ENCODE measurements at places on chromosomes 12 and 14.

DNA sequence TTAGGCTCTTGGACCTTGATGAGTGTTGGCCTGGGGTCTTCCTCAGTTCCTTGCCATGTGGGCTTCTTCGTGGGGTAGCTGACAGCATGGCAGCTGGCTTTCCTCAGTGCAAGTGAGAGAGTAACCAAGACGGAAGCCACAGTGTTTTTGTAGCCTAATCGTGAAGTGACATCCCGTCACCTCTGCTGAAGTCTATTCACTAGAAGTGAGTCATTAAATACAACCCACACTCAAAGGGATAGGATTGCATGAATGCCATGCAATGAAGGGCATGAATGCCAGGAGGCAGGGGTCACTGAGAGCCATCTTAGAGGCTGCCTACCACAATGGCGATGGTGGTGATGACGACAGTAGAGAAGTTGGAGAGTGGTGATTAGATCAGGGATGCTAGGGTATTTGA is 13.5 kb upstream of the ASIC1 start:
- no peak for DNase-seq

GRCh38 chr12:76108356-76108755 is 23.9 kb upstream of the NAP1L1 start:
- no peak for DNase-seq

- no peak for DNase-seq
Observed at GRCh38 chr14:93752980-93753561, 35.2 kb downstream of the PRIMA1 start.

- no peak for DNase-seq
Observed at GRCh38 chr12:78330131-78330530, 499.4 kb downstream of the NAV3 start.

GRCh38 chr12:3455312-3455711 is 35.7 kb upstream of the PRMT8 start:
- DNase-seq, result no peak

- DNase-seq, result no peak
Observed at GRCh38 chr12:4477129-4477528, 31.5 kb upstream of the FGF6 start.

DNA sequence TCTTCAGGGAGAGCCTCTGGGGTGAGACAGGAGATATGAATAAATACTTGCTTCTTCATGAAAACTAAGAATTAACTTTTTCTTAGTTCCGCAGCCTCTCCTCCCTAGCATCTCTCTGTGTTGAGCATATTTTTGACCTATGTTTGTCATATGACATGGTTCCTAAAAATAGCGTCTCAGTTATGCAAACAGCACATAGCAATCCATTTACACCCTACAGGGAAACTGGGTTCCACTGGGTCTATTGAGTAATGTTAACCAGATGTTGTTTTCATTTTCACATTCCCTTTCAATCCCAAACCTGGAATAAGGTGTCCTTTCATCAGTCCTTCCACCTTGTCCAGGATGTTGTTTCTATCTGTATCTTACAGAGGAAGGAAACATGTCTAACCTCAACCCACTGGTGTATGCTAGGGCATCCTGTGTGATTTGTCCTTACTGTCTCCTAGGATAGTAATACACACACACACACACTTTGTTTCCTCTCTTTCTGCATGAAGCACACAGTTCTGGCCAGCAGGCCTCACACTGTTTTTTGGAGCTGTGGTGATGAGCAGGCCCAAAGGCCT is 1543.5 kb downstream of the AACS start:
- no peak for DNase-seq

DNA sequence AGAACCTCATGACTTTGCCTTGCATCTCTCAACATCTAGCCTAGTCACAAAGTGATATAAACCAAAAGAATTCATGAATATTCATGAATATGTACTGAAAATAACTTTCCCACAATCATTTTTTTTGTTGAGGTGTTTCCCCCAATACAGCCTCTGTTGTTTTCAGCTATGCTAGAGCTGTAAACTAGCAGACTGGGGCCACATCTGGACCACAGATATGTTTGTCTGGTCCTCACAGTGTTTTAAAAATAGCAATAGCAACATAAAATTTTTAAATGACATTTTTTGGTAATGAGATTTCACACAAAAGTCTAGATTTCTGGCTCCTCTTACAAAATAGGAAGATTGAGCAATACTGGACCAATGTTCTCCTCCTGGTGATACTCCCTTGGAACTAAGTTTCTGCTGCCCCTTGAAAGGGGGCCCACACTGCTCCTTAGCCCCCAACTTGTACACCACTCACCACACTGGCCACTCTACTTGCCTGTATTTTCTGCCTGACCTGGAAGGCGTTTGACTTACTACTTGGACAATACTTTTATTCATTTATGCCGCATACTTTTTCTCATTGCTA is 81.2 kb downstream of the BMP4 start:
- DNase-seq, result no peak

- no peak for DNase-seq
Observed at GRCh38 chr12:117592588-117593305, 231.3 kb upstream of the NOS1 start.

DNA sequence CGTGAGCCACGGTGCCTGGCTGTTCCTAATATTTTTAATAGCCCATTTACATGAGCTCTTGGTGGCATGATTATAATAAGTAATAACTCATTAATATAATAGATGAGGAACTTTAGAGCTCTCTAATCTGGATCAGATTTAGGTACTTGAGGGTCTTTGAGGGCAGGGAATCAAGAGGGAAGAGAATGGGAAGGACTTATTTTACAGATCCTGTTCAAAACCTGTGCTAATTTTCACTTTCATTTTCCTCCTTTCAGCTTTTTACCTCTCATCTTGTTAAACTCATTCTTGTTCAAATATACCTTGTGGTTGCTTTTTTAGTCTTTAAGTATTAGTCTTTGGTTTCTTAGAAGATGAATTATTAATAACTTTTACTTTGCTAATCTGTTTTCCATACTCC is 5.6 kb downstream of the NECAP1 start:
- no peak for DNase-seq

- DNase-seq, result no peak
Observed at GRCh38 chr12:53049571-53050318, at the start of gene TNS2. TNS2 (plus strand) TSS chr12:53050065; CDS start chr12:53050186, 121 bp downstream.

DNA sequence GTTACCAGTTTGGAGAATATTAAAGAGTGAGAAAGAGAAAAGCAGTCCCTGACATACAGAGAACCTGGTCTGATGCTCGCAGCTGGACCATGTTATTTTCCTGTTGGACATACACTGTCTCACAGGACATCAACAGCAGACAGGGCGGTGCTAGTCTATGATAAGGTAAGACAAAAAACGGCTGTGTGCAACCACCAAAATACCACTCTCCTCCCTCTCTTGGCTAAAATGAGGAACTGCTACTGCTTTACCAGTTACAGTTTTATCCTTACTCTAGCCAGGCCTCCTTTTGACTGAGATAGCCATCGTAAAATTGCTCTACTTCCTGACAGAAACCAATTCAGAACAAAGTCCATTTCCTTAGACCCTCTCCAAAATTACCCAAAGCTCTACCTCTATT is 47.0 kb upstream of the ERGIC2 start:
- DNase-seq, result no peak

- no peak for DNase-seq
Observed at GRCh38 chr12:109594556-109595317, 21.1 kb downstream of the MVK start.

DNA sequence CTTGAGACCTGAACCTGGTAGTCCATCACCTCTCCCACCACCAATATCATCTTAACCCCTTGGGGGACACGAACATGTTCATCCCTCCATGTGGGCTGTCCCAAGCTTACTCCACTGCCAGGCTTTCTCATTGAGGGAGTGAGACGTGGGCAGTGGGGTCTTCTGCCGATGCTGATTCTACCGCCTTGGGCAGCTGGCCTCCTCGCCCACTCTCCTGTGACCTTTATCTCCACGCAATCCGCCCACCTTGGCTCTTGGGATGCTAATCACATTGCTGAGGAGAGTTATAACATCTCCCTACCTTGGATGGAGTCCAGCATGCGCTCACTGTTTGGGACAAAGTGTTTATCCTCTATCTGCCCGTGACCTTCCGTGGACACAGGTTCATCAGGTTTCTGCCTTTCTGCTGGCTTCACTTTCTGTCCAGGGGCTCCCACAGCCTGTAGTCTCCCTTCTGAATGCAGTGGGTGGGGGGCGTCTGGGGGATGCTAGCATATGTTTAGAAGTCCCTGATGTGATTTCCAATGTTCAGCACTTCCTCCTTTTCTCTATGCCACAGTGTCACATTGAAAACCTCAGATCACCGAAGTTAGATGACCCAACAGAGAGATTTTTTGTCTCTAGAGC is 53.2 kb upstream of the ESRRB start:
- no peak for DNase-seq

- no peak for DNase-seq
Observed at GRCh38 chr14:76759589-76759988, 1.7 kb upstream of the VASH1 start.

- no peak for DNase-seq
Observed at GRCh38 chr14:50357753-50358395, 38.8 kb downstream of the CDKL1 start.

- no peak for DNase-seq
Observed at GRCh38 chr14:32364941-32365340, 35.8 kb downstream of the AKAP6 start.

- DNase-seq, result no peak
Observed at GRCh38 chr12:45670346-45671065, 59.0 kb upstream of the ARID2 start.

DNA sequence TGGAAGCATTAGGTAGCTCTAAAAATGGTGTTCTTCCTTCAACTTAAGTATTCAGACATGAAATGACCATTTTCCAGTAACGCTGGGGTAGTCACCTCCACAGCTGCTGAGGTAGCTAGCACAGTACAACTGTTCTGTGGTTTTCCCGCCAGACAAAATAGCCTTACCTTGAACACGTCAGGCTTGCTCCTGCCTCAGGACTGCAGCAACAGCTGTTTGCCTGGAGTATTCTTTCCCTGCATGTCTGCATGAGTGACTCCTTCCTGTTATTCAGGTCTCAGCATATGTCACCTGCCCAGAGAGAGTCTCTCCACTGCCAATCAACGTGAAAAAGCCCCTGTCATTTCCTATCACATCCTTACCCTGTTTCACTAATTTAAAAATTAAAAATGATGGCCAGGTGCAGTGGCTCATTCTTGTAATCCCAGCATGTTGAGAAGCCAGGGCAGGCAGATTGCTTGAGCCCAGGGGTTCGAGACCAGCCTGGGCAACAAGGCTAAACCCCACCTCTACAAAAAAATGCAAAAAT is 37.9 kb downstream of the WDR89 start:
- no peak for DNase-seq

DNA sequence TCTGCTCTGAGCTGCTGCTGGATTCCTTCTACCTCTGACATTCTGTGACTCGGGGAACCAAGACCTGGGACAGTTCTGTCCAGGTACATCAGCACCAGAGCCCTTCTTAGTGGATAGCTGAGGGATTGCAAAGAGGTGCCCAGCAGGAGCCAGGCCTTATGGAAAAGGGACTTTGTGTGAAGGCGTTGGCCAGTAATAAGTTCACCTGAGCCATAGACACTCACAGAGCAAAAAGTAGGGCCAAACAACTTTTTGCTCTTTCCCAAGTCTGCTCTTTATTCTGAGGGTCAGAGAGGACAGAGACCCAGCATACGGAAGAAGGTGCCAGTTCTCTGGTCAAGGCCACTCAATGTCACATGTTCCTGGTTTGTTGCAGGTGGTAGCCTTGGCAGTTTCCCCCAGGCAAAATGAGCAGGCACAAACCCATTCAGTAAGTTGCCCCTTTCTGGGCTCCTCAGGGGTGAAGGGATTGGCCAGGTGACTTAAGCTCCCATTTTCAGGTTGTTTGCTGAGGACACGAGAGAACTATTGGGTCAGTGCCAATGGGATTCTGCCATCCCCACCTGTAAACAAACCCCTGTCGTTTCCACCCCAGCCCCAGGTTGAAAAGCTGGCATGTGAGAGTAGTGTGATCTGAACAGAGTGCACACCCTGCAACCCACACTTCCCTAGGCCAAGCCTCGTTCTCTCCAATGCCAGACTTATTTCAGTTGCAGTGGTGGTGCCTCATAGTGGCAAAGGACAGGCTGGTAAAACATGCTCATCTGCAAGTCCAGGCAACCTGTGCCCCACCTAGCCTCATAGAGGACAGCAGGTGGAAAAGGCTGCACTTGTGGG is 150.3 kb downstream of the SMOC1 start:
- no peak for DNase-seq

GRCh38 chr12:66152732-66153131 is 17.1 kb downstream of the TMBIM4 start:
- DNase-seq, result no peak

- no peak for DNase-seq
Observed at GRCh38 chr12:66500841-66501240, 178.0 kb downstream of the GRIP1 start.

DNA sequence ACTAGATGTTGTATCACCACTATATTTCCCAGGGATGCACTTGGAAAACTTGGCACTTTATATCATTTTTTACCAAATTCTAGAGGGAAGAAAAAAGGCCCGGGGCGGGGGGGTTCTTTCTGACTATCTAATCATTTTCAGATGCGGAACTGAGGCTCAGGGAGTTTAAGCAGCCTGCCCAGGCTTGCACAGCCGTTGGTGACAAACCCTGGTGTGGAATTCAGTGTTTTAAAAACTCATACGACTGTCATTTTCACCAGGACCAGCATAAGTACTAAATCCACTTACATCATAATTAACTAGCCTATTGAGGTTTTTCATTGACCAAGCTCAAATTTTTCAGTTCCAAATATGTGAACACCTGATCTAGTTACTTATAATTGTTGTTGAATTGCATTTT is 181.0 kb downstream of the IPO8 start:
- no peak for DNase-seq

- no peak for DNase-seq
Observed at GRCh38 chr12:107736914-107737313, 24.0 kb downstream of the PRDM4 start.

DNA sequence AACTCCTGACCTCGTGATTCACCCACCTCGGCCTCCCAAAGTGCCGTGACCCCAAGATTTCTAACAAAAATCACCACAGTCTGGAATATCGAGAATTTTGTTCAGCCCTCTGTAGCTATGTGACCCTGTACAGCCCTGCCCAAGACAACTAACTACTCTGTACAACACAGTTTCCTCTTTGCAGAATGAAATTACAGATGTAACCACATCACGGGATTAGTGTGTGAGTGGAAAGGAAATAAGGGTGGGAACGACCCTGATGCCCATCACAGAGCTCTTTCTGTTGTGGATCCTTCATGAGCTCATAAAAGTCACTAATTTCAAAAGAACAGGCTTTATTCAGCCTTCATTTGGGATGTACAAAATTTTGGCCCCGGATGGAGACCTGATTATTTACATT is 50.5 kb upstream of the KRR1 start:
- no peak for DNase-seq

Measured in stimulated activated CD4-positive, alpha-beta T cell treated with anti-CD3 and anti-CD28 coated beads, TNF-alpha, amount 100 ng/mL, for 1 hour (primary cell).